ENCODE measurements at places on chromosomes 12 and 14.

DNA sequence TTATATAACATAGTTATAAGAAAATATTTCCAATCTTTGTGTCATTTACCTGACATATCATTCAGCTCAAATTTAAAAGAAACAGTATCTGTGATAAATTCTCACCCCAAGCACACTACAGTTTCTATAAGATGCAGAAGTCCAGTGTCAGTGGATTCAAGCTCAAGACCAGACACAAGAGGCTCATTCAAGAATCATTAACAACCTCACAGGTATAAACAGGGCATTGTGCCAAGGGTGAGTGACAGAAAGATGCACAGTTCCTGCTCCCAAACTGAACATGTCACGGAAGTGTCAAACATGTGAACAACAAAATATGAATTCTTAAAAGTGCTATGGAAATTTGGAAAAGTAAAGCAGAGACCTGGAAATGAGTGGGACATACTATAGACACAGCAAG is 12.8 kb downstream of the ATP2B1 start:
- no peak for DNase-seq

GRCh38 chr14:85960756-85961155 is 430.8 kb downstream of the FLRT2 start:
- DNase-seq: no peak

DNA sequence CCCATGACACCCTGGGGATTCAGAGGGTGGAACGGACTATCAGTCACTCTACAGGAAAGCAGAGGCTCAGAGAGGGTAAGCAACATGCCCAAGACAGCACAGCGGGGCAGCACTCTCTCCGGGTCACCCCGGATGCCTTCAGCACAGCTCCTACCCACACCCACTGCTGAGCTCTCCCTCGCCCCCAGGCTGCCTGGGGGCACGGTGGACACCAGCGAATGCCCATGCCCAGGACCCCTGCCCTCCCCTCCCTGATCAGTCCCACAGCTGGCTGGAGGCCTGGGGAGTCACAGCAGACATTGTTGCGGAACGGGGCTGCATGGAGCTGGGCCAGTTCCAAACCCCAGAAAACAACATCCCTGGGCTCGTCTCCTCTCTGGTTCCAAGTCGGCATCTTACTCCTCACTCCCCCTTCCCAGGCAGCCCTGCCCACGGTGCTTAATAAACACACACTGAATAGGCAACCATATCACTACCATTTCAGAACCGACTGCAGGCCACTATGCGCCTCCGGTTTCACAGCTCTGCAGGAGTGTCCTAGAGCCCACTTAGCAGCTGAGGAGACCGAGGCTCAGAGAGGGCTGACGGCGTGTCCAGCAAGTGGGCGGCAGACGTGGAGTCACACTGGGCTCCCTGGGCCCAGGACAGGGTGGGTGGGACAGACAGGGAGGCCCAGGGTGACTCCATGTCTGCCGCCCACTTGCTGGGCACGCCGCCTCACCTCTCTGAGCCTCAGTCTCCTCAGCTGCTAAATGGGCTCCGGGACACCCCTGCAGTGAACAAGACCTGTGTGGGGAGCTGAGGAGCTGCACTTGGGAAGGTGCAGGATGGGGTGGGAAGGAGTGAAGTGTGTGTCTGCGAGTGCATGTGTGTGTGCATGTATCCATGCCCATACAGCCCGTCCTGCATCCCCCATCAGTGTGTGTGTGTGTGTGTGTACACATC is 27.0 kb downstream of the CCDC85C start:
- no peak for DNase-seq

GRCh38 chr12:6788972-6789924 is at the start of gene CD4:
Gene CD4, plus strand, starts transcription at chr12:6789528. Its CDS starts 10,611 bp downstream, at chr12:6800139.
- DNase-seq: no peak

DNA sequence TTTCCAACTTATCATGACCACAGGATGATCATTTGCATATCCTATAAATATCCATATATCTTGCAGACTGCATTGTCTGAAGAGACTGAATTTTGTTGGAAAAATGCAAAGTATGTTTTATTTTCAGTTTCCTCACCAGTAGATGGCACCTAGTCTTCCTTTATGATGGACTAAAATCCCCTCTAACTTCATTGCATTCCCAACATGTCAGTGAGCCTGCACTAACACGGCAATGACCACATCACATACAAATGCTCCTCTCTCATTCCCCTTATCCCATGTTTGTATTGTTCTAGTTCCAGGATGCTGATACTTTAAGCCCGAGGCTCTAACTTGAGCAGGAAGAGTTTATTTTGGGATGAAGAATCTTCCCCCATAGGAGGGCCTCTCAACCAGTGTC is 24.7 kb upstream of the MYBPC1 start:
- DNase-seq: peak; percentile 52

- DNase-seq: no peak
These were observed 51.8 kb downstream of the GNG2 start for GRCh38 chr14:51912112-51912786.

GRCh38 chr12:22826026-22826425 is 201.1 kb downstream of the ETNK1 start:
- DNase-seq: no peak

GRCh38 chr14:101254805-101255764 is 306.2 kb upstream of the DIO3 start:
- DNase-seq: no peak

DNA sequence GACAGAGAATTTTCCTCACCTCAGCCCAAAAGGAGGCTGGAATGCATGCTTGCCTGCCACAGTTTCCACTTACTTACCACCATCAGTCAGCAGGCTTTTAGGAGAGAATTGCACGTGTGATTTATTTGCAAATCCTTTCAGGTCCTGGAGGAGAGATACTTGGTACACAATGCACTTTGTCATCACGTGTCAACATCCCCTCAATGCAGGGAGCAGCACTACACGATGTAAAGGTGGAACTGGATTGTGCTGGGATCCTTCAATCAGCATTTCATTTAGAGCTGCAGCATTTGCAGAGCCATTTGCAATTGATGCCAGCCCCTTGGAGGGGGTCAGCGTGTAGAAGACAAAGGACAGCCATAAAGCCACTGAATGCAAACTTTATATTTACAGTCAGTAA is 218.1 kb downstream of the GLT1D1 start:
- no peak for DNase-seq

- no peak for DNase-seq
These were observed 26.0 kb downstream of the SCYL2 start for GRCh38 chr12:100293017-100293416.

DNA sequence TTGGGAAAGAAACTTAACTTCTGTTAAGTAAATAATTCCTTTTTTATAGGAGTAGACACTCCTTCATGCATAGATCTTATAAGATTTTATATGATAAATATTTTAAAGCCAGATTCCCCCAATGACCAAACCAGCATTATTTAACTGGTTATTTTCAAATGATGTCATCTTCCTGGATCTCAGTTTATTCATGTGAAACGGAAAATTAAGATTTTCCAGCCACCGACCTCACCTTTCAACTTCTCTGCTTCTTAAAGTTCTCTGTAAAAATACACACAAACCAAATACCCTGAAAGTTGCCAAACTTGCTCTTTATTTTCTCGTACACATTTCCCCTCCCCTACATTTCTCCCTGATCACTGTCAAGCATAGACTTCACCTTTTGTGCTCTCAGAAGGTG is 364.2 kb downstream of the GALC start:
- DNase-seq: no peak

GRCh38 chr12:48810903-48811431 is 7.3 kb upstream of the CACNB3 start:
- peak; percentile 93 for DNase-seq

- peak; percentile 2 for DNase-seq
These were observed 114.1 kb downstream of the CCDC60 start for GRCh38 chr12:119448611-119449131.

DNA sequence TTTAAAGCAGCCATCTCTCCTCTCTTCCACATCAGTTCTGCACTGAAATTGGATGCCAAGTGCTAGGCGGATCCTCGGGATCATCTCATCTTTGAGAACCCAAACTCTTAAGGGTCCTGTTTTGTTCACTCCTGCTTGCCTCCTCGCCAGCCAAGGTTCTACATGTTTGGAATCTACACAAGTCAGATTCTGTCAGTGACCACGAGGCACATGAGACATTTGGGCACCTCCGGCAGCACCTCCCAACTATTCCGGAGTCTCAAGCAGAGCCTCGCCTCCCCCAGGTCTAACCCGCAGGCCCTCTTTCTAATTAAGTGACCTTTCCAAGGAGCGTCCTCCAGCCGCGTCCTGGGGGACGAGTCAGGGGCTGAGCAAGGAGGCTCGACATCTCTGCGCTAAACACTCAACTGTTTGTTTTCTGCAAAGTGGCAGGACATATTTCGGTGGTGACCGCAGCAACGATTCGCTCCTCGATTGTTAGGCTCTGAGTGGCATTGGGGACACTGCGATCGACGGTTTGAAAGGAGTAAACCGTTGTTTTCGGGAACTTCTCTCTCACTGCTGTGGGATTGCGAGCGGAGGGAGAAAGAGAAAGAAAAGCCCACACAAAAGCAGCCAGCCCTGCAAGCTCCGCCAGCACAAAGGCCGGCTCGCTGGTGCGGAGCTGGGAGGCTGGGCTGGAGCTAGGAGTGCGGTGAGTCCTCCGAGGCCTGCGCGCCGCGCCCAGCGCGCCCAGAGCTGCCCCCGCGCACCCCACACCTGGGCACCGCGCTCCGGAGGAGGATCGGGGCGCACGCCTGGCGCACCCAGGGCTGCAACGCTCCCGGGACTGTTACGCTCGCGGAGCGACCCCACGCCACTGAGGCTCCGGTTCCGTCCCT is 640 bp downstream of the ARMH4 start:
- DNase-seq: no peak

- DNase-seq: no peak
These were observed 18.0 kb upstream of the CMKLR1 start for GRCh38 chr12:108356835-108357806.

- DNase-seq: no peak
These were observed 48.8 kb downstream of the LTBP2 start for GRCh38 chr14:74563233-74563585.

- no peak for DNase-seq
These were observed 2.6 kb downstream of the GNB3 start for GRCh38 chr12:6843118-6843902.

DNA sequence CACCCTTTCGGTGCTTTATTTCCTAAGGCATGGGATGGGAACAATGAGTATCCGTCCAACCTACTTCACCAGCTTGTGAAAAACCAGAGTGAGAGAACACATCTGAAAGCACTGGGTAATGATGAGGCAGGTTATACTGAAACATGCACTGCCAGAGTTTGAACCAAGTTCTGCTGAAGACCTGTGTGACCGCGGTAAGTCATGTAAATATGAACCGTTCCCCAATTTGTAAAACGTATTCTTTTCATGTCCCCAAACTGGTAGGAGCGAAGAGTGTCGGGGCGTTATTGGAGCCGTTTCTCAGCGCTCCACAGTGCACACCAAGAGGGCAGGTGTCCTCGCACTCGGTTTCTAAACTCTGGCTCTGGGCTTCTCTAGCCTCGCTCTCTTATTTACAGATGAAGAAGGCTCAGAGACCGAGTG is 788 bp upstream of the NGDN start:
- no peak for DNase-seq

- DNase-seq: peak; percentile 62
These were observed 91.6 kb downstream of the DHRS2 start for GRCh38 chr14:23727566-23728335.

- no peak for DNase-seq
These were observed 3.2 kb upstream of the CLEC4A start for GRCh38 chr12:8120072-8120713.

GRCh38 chr14:102528431-102529170 is 19.0 kb upstream of the ANKRD9 start:
- no peak for DNase-seq

GRCh38 chr14:52059649-52060048 is 9.2 kb downstream of the NID2 start:
- peak; percentile 92 for DNase-seq

DNA sequence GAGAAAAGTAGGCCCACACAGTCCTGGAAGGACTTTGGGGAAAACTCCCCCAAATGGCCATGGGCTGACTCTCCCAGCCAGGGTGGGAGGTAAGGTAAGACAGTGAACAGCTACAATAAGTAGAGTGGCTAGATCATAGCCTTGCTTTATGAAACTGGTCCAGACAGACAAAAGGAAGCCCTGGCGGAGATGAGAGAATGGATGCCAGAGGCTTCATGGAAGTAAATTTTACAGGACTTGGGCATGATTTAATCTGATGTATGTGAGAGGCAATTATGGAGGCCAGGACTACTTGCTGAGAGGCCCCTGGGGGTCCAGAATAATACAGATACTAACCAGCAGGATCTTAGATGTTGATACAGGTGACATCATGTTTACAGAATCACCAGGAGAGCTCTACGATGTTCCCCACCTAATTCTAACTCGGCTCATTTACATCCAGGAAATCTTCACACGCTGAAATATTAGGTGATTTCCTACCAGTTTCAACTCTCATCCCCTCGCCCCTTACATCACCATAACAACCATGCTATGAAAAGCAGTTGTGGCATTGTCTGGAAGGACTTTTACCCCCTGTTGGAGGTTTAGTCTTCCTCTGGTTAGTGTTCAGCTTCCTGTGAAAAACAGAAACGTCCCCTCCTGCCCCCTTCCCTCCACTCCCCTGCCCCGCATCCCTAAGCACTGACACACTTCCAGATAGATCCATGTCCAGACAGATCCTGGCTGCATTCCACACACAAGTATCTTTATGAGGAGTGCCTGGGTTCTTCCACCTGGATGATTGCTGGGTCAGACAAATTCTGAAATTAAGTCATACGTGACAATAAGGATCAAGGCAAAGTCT is 39.5 kb upstream of the NT5DC3 start:
- DNase-seq: peak; percentile 80

- no peak for DNase-seq
These were observed 86.4 kb downstream of the SCN8A start for GRCh38 chr12:51677284-51677968.

GRCh38 chr12:46603776-46604456 is 221.9 kb downstream of the SLC38A4 start:
- no peak for DNase-seq

GRCh38 chr12:120453977-120454376 is 7.7 kb downstream of the GATC start:
- DNase-seq: peak; percentile 46

DNA sequence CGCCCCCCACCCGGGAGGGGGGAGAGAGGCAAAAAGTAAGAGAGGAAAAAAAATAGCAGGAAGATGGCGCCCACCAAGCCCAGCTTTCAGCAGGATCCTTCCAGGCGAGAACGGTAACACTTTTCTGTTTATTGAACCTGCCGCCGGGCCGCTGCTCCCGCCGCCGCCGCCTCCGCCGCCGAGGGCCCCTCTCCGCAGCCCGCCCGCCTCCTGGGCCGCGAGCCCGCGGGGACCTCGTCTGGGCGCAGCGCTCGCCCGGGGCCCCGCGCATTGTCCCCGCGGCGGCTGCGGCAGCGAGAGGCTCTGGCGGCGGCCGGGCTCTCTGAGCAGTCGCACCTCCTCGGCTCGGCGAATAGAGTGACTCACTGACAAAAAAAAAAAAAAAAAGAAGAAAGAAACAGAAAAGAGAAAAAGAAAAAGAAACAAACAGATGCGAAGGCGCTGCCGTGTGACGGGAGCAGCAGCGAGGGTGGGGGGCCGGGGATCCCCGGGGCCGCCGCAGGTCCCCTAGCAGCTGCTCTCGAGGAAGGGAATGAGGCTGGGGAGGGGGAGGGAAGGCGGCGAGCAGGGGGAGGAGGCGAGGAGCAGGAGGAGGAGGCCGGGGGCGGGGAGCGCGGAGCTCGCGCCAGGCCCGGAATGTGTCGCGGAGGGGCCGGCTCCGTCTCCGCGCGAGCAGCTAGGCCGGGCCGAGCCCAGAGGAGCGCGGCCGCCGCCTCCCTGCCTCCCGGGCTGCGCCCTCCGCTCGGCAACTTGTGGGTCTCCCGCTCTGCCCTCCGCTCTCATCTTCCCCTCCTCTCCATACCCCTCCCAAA is 781 bp downstream of the NPAS3 start:
- DNase-seq: peak; percentile 26

- DNase-seq: no peak
These were observed 47.5 kb downstream of the GARIN6 start for GRCh38 chr12:99695050-99695449.

- no peak for DNase-seq
These were observed 64.3 kb upstream of the DIO3 start for GRCh38 chr14:101496776-101497683.

Data from renal cortical epithelial cell (primary cell).